NCI-H510A treated with DMSO at 0.1 percent for 48 hours (cell line): ENCODE measurements at places on chromosomes 2 and 18.

GRCh38 chr2:161961061-161961460 is 113.0 kb downstream of the DPP4 start:
- DNase-seq: no peak

DNA sequence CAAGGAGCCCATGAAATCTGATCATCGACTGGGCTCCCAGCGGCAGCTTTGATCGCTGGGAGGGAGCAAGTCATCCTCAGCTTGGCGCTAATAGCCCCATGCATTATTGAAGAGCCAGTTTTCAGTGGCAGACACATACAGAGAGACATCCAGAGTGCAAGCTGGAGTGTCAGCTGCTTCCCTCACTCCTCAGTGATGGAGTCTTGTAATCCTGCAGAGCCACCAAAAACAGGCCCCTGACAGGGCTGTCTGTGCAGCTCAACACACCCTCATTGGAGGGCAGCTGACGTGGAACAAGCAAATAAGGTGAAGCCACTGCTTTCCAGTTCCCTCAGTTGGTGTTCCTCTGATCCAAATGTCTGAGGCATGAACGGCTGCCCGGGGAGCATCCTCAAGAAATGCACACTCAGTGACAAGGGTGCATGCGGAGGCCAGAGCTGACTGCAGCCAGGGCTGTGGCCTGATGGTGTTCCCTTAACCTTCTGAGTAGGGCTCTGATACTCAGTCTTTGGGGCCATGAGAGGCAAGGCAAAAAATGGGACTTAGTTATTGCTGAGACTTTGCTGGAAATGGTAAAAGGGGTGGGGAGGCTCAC is 97.4 kb downstream of the RHOB start:
- peak; percentile 48 for DNase-seq

GRCh38 chr18:13395577-13395976 is 177.0 kb downstream of the LDLRAD4 start:
- DNase-seq: no peak

DNA sequence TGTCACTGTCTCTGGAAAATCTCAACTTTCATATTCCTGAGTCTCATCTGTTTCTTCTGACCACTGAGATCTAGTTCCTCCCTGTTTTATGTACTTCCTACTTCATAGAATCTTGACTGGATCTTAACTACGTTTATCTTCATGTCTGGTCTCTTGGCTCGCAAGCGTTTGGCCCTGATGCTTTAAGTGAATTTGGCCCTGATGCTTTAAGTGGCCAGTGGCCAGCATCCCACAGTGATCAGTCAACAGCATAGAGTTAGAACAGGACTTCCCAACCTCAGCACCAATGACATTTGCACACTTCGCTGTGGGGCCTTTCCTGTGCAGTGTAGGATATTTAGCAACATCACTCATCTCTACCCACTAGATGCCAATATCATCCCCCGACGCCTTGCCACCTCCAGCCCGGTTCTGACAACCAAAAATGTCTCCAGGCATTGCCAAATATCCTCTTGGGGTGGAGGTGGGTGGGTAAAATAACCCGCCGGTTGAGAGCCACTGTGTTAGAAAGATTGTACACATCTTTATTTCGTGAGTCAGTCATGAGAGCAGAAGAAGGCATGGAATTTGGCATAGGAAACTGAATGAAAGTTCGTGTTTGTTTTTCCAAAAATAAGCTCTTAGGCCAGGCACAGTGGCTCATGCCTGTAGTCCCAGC is 12.2 kb downstream of the TM4SF20 start:
- DNase-seq: no peak

DNA sequence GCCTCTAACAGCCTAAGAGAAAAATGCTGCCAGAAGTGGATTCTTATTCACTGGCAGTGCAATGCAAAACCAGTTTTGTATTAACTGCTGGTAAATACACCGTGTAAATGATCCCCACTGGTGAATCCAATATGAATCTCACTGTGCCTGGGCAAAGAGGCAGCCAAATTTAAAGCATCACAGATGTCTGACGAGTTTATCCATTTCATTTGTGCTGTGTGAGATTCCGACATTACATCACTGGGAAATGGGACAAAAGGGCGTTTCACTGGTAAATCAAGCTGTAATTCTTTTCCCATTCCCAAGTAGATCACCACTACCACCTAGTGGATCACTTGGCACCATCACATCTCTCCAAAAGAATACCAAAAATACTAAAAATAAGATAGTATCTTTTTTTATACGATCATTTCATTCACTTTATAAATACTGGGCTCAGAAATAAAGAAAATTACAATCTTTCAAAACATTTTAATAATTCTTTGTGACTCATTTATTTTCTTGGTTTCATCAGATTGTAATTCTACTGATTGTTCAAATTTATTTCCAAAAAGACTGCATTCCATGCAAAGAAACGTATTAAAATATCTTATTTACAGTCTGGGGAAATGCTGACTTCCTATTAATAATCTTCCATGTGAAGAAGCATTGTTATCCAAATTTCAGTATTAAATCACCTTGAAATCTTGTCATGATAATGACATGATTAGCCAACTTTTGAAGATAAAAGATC is 125.6 kb downstream of the GRB14 start:
- no peak for DNase-seq

DNA sequence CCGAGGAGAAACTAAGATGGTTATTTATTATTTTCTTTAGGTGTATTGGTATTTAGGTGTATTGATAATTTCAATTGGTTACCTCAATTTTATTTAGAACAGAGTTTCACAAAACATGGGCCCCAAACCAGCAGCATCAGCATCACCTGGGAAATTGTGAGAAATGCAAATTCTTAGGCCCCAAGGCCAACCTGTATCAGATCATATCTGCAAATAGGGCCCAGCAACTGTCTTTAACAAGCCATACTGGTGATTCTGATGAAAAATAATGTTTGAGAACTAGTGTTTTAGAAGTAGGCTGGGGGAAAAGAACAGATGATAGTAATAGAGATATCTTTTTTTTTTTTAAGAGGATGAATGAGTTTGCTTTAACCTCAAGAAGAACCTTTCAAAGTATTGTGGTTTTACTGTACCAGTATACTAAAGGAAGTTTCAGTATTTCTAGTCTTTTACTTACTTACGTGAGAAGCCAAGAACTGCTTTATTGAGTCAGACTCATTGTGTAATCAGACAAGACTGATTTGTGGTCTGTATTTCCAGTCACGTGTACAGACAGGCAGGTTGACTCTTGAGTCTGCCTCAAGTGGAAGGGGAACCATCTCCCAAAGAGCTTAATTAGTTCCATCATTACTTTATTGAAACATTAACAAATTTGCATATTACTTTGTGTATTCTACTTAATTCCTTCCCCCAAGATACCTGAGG is 60.4 kb upstream of the GAREM1 start:
- DNase-seq: peak; percentile 82

DNA sequence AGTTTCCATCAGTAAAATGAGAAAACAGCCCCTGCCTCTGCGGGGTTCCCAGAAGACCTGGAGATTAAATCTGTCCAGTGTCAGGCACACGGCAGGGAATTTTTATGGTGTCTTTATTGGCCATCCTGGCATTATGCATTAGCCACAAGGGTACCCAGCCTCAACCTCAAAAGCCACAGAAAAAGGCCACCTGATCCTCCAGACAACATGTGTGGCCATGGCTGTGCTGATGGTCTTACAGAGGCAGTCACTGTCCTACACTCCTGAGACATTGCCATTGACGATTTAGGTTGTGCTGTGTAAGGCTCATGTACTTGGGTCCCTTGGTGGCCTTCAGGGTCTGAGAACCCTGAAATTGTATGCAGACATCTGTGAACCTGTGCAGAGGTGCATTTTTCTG is 115.6 kb downstream of the SMAD7 start:
- DNase-seq: no peak

GRCh38 chr2:196696423-196697079 is 57.0 kb downstream of the CCDC150 start:
- DNase-seq: no peak

DNA sequence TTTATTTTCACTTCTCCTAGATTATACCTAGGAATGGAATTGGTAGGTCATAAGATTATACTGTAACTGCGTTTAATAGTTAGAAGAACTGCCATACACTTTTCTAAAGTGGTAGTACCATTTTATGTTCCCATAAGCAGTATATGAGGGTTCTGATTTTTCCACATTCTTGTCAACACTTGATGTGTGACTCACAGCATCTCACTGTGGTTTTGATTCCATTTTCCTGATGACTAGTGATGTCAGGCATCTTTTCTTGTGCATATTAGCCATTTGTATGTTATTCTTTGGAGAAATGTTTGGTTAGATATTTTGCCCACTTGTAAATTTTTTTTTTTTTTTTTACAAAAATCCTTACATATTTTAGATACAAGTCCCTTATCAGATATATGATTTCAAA is 2.3 kb downstream of the DCAF17 start:
- DNase-seq: no peak

DNA sequence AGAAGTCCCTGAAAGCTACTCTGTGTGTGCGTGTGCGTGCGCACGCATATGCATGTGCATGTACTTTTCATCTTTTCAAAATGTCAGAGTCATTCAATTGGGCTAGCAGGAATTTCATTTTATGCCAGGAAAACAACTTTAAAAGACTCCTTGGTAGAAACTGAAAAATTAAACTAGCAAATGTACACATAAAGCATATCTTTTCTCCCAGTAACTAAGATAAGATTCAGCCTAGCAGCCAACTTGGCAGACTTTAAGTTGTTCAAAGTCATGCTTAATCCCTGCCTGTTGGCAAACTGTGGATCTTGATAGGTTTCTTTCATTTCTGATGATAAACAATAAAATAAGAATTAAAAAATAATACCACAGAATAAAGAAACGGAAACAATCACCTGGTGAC is 1129.1 kb downstream of the LRP1B start:
- no peak for DNase-seq

DNA sequence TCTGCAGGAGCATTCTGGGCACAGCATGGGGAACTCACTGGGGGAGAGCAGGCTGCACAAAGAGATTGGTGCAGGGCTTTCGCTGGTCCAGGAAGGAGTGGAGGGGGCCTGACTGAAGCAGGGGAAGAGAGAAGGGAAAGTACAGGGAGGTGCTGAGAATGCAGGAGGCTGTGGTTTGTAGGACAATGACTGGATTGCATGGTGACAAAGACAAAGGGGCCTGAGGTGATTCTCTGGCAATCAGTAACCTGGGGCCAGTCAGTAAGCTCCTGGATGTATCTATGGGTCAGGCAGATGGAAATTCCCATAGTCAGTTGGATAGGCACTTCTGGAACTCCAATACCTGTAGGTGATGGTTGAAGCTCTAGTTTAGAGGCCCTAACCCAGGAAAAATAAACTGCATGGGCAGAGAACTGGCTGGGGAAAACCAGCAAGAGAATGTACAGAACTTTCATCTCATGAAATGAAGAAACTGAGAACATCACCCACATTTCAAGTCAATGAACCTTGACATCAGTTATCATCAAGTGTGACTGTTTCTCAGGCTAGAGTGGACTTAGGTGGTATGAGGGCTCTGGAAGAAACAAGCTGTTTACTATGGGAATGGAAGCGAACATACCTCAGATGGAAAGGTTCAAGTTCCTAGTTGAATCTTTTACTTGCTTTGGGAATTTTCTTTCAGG is 193.2 kb downstream of the TPGS2 start:
- DNase-seq: no peak

- DNase-seq: no peak
These were observed 52.2 kb downstream of the EDAR start for GRCh38 chr2:108936866-108937265.

DNA sequence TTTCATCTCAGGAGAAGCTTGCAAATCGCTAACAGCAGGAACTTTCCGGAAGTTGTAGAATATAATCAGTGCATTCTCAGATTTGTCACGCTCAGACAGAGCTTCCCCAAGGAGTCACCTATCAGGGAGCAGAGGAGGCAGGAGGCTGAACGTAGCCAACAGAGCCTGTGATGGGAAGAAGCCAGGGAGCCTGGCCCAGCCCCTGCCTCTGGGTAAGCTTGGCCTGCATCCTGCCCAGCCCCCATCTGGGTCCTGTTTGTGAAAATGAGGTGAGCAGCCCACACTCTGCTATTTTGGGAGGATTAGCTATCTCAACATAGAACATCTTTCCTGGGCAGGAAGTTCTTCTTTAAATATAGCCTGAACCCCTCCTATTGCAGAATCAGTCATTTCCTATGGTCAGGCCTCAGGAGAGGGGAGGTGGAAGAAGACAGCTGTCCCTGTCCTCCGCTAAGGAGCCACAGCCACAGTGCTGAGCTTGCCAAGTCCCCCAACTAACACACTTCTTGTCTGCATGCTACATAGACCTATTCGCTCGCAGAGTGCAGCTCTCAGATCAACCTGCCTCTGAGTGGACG is 19.2 kb upstream of the PKDCC start:
- DNase-seq: no peak

DNA sequence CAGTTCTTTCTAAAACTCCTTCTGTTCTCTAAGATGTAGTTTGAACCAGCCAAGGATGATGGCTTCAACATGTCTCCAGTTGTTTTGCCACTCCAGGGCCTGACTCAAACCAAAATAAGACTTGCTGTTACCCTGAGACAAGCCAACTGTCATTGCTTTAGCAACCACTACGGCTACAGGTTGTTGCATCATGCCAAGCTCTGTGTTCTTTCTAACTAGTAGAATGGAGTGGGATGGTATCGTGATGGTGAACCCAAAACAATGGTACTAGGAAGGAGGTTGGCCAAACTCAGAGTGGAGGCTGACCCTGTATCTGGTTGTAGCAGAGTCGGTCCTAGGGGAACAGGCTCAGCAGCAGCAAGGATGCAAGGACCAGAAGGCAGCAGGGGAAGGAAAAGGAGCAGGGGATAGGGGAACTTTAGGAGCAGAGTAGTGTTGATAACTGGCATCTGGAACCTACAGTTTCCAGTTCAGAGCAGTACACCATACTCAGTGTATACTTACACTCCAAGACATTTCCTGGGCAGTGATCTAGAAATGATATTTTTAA is 51.6 kb downstream of the PDK1 start:
- no peak for DNase-seq

- peak; percentile 74 for DNase-seq
These were observed 57.6 kb downstream of the VAPA start for GRCh38 chr18:9971313-9971920.

DNA sequence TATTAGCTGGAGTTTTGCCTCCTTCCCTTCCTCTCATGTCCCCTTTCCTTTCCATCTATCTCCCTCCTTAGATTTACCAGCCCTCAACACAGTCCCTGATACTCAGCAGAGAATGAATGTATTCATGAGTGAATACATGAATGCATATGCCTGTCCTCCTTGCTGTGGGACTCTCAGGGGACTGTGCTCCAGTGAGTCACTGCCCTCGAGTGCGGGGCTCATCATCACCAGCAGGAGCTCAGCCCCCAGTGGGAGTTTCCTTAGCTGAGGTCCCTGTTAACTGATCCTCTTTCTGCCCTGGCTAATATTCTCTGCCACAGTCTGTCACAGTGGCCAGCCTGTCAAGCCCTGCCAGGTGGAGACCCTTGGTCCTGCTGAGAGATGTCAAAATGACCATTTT is 104.9 kb upstream of the LHCGR start:
- no peak for DNase-seq

DNA sequence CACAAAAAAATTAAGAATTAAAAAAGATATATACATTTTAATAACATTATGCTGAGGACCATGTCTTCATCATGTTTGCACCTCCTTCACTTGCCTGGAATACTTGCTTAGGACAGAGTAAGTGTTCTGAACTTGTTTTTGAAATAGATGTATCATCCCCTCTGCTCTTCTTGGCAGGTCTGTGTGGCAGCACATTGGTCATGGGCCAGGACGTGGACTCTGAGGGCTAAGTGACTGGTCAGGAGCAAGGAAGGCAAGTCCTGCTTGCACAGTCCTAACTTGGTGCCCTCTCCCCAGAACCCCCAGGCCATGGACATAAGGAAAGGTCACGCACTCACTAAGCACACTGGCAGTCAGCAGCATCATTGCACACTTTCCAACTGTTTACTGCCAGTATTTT is 95.8 kb downstream of the PTPRM start:
- DNase-seq: no peak
